NCI-H1930 (cell line): ENCODE measurements at places on chromosomes 1 and 21.

DNA sequence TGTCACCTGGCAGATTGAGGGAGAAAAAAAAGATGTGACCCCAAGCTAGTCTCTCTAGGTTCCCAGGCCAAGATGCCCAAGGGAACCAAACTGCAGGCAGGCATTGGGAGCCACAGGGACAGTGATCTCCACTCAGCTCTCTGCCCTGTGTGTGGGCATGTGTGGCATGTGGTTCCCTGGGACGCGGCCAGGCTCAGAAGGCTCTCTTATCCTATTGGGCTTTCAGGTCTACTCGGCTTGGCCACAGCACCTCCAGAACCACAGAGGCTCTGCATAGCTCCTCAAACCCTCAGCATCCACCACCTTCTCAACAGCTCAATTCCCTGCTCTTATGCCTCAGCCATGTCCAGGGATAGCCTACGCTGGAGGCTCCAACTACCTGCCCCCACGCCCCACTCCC lies 22.0 kb downstream of the IQGAP3 start:
- no peak for DNase-seq

DNA sequence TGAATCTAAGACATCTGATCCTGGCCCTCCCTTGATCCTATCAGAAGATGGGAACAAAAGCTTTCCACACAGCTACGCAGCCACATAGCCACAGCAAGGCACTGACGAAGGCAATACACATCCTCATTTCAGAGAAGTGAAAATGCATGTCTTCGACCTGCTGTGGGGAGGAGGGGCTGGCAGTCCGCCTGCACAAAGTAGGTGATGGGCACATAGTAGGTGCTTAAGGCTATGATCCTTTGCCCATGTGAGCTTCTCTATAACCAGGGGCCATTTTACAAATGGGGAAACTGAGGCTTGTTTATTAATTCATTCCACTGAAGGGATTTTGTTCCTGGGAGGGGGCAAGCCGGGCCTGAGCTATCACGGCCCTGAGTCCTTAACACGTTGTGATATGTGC lies 94.2 kb downstream of the PAX7 start:
- no peak for DNase-seq

DNA sequence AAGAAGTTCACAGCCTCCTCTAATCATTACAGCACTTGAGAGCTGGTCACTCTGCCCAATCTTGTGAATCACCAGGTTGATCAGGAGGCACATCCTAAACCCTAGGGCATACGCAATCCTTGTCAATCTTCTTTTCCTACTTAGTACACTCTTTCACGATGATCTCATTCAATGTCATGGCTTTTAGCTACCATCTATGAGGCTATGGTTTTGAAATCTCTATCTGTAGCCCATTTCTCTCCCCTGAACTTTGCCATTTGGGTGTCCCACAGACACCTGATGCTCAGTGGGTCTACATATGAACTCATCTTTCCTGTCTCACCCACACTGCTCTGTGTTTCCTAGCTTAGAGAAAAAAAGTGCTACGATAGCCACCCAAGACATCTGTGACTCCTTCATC lies 1.9 kb upstream of the MED18 start:
- no peak for DNase-seq

GRCh38 chr1:54352755-54353154 lies 53.4 kb downstream of the SSBP3 start:
- no peak for DNase-seq

DNA sequence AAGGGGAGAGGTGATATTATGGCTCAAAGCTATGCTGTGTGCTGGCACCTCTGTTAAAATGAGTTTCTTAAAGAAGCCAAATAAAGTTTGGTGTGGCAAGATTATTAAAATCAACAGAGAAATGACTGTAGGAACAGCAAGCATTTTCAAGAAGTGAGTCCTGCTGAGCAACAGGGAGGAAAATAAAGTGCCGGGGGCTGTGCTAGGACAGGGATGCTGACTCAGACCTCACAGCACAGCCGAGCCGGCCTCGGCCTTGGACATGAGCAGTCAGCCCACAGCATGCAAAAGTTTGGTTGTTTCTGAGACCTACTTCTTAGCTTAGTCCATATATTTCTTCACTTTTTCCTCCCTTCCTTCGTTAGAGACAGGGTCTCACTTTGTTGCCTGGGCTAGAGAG lies 19.2 kb downstream of the CNIH3 start:
- no peak for DNase-seq

- DNase-seq = no peak
Observed at GRCh38 chr1:59831529-59831928, 16.8 kb downstream of the HOOK1 start.

- DNase-seq = no peak
Observed at GRCh38 chr1:53507116-53507820, 48.1 kb downstream of the DMRTB1 start.

DNA sequence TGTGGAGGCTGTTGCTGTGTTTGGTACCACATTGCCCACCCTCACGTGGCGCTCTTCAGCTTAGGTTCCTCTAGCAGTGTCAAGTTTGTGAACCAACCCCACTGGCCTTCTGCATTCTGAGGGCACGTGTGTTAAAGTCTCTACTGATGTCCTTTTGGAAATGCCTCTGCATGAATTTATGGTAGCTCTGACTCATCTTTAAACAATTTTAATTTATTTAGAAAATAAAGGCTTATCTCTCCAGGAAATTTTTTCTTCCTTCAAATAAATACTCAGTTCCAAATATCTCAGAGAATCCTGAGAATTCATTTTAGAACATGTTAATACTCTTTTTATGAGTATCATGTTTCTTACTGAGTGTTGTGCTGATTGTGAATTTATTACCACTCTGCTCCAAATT lies 5.5 kb downstream of the CD1D start:
- no peak for DNase-seq

DNA sequence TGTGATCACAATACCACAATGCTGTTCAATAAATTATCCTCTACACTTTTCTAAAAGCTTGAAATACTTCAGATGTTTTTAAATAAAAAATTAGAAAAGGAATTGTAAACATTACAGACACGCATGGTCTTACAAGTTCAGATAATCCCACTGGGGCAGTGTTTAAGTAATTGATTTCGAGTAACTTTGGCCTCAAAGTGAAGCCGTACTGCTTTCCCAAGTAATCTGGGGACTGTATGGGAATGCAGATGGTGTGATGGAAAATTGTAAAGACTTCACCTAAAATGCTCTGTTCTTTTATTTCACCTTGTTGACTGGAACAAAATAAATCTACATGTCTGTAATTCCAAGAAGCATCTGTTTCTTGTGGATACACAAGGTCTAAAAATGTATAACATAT lies 401.7 kb upstream of the LYPLAL1 start:
- no peak for DNase-seq

- DNase-seq = no peak
Observed at GRCh38 chr1:116674011-116674531, 6.5 kb upstream of the IGSF3 start.

GRCh38 chr1:4527819-4528218 lies 126.6 kb upstream of the AJAP1 start:
- no peak for DNase-seq

DNA sequence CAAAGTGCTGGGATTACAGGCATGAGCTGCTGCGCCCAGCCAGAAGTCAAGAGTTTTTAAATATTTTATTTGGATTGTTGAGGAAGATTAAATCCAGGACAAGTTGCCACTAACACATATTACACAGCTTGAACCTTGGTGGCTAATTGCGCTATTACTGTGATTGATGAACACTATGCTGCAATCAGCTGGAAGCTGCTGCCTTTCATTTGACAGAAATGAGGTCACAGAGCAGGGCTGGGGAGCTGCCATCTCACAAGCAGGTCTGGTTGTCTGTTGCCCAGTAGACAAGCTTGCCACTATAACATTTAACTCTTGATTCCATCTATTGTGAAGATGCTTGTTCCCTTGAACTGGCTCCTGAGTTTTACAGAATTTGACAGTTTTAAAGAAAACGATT lies 37.4 kb upstream of the NRDC start:
- no peak for DNase-seq
